ENCODE measurements at places on chromosomes 5 and 9.

GRCh38 chr9:38227061-38227540 lies 158.1 kb upstream of the SHB start:
- DNase-seq = peak; percentile 61

DNA sequence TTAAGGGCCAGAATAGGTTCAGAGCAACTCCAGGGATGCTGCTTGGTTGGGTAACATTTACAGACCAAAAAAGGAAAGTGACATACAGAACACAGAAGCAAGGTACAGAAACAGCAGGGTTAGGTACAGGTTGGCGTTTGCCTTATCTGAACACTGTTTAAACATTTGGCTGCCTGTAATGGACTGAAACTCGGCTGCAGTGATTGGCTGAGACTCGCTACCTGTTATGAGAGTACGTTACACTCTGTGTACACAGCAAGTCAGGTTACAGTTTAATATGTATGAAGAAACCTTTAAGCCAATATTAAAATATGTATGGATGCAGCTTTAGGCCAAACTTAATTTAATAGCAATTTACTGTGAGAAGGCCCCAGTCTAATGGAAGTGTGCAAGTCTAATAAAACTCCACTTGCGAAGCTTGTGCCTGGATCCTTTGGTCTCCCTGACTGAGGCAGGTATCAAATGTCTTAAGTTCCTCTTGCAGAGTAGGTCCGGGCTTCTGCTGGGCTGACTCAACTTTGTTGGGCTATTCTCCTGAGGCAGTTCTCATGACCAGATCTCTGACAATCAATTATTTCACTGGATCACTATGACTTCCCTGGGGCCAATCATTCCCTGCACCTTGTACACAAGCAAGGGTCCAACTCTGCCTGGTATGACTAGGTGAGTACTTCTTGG lies 204.9 kb downstream of the ZNF462 start:
- no peak for DNase-seq

DNA sequence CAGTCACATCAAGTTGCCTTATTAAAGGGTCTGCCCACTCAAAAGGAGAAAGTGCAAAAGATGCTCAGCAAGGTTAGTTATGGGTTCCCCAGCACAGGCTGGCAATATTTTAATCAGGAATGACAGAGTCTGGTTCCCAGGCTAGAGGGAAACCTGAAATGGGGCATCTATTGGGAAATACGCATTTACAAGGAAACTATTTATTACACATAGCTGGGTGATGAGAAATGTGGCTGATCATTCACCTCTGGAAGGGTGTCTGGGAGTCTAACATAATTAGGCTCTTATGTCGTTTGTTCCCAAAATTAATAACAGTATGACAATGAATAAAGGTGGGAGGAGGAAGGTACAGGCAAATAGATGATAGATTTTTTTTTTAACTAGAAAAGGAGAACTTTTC lies 314.7 kb downstream of the ENC1 start:
- no peak for DNase-seq

- no peak for DNase-seq
These were observed 17.3 kb upstream of the TNIP1 start for GRCh38 chr5:151097820-151098767.

- no peak for DNase-seq
These were observed 23.1 kb downstream of the ANP32B start for GRCh38 chr9:98006127-98006796.

- no peak for DNase-seq
These were observed 13.7 kb downstream of the MLLT3 start for GRCh38 chr9:20608582-20608981.

DNA sequence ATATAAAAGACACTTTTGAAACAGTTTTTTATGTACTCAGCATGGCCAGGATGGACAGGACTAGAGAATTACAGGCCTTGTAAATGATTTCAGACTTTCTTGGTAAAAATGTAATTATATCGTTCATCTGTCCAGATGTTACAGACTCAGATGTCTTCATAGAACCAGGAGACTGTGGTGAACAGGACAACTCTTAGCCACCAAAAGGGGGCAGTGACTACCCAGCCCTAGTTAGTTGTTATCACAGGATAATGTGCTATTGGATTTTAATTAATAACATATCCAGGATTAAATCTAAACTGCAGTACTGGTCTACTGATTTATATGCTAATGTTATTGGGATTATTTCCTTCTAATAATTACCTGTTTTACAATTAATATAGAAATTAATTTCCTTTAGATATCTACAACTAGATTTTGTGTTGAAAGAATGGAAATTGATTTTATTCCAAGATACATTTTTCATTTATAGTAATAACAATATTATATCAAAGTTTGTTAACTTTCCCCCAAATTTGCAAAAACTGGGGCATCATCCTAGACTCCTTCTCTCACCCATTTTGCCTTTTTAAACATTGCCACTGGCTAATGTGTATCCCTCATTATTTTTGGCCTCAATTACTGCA lies 99.4 kb downstream of the MTREX start:
- DNase-seq = peak; percentile 16

DNA sequence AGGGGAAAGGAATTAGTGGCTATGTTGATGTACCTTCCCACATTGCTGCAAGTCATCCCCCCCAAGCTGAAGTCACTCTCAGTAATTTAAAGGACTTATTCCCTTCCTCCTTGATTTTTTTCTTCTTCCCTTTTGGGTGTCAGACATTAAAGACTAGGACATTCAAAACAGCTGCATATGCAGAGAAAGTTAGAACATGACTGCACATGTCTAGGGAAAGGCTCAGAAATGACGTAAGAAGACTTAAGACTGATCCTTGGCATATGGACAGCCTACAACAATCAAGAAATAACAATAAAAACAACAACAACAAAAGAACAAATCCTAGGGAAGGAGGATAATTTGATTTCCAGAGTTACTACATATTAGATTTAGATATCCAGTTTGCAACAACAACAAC lies 997.5 kb downstream of the TLE4 start:
- no peak for DNase-seq

- no peak for DNase-seq
These were observed 2.2 kb downstream of the NR2F1 start for GRCh38 chr5:93585041-93585766.

DNA sequence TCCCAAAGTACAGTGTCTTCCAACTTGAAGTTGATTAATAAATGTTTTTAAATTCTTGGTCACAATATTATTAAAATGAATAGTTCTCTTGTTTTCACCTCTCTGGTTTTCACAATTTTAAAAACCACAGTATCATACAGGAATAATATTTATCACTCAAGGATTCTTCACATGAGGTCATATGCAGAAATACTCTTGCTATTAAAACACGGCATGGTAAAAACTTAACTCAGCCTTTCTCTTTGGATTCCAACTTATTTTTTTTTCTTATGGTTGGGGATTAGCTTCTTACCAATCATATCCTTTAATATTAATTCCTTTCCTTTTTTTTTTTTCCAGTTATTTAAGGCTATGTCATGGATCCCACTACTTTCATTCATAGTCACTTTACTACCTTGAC lies 289.4 kb downstream of the ADAMTS6 start:
- DNase-seq = no peak

GRCh38 chr5:140338908-140339307 lies 7.5 kb downstream of the HBEGF start:
- no peak for DNase-seq

- no peak for DNase-seq
These were observed 196.4 kb downstream of the TLE4 start for GRCh38 chr9:79768194-79768593.

GRCh38 chr9:4661611-4662010 lies 483 bp upstream of the PLPP6 start:
- DNase-seq = peak; percentile 37

GRCh38 chr9:37293664-37294524 lies 128.6 kb upstream of the GRHPR start:
- no peak for DNase-seq

- peak; percentile 76 for DNase-seq
These were observed 4.3 kb downstream of the LCP2 start for GRCh38 chr5:170293273-170293672.

- DNase-seq = no peak
These were observed 89.7 kb downstream of the HRH2 start for GRCh38 chr5:175747539-175748060.

- DNase-seq = no peak
These were observed 342.9 kb downstream of the SPOCK1 start for GRCh38 chr5:137156180-137156579.

DNA sequence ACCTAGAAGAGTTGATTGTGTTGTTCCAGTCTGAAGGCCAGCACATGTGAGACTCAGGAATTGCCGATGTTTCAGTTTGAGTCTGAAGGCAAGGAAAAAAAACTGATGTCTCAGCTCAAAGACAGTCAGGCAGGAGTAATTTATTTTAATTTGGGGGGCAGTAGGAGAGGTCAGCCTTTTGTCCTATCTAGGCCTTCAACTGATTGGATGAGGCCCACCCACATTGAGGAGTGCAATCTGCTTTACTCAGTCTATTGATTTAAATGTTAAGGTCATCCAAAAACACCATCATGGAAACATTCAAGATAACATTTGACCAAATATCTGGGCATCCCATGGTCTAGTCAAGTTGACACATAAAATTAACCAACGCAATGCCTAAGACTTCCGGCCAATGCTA lies 288.9 kb downstream of the CDK5RAP2 start:
- DNase-seq = no peak

DNA sequence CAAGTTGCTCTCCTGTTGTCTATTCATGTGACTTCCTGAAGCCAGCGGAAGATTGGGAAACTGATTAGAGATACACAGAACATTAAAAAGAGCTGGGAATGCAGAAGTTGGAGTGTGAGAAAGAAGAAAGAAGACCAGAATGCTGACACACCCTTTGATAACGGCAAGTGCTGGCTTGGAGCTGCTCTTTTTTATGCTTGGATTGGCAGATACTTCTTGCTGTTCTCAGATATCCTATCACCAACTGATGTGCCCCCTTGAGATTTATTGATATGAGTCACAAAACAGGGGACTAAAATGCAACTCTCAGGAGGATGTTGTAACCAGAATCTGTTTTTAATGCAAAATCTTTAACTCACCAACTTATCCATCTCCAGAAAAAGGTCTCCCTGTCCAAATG lies 56.0 kb upstream of the ASTN2 start:
- DNase-seq = no peak

DNA sequence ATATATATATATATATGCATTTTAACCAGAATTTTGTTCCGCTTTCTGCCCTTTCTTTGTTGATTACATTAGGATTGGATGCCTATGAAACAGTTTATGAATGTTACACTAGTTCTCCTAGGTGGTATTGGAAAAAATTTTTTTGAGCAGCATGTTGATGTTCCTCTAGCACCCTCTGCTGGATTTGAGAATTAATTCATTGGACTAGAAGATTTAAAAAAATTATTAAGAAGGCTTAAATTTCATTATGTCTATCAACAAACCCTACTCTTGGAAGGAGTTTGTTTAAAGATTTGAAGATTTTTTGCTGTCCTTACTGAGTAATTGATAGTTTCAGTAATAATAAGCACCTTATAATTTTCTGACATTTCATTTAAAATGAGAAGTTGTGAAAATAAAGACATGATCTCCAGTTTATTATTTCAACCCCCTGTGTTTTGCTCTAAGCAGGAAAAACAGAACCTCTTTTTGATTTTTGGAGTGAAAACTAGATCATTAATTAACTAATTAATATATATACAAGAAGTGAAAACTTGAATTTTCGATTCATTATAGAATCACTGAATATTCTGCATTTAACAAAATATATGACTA lies 89.6 kb downstream of the CCDC171 start:
- peak; percentile 10 for DNase-seq

DNA sequence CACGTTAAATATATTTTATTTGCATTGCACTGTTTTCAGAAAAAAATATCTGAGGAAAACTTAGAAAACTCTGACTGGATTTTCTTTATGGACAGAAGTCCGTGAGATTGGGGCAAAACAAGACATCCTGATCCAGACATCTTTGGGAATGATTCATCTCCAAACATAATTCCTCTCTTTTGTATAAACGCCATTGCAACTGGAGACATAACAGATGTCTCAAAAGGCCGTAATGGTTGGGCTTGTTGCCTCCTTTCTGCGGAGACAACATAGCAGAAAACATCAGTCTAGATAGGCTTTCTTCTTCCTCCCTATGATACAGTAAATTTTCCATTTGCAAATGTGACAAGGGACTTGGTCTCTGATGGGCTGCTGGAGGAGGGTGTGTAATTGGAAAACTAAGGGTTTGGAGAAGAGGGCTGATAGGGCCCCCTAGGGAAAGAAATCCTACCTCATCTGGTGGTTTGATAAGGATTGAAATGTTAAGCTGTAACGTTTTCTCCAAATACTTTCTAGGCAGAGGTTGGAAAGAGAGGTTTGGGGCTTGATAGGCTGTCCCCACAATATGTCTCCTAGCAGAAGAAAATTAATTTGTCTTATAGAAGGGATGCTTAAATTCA lies 631.5 kb upstream of the ST8SIA4 start:
- no peak for DNase-seq

- DNase-seq = no peak
These were observed 27.3 kb downstream of the SLC31A2 start for GRCh38 chr9:113178087-113178486.

- DNase-seq = no peak
These were observed 19.5 kb upstream of the ALDH1B1 start for GRCh38 chr9:38372762-38373619.

DNA sequence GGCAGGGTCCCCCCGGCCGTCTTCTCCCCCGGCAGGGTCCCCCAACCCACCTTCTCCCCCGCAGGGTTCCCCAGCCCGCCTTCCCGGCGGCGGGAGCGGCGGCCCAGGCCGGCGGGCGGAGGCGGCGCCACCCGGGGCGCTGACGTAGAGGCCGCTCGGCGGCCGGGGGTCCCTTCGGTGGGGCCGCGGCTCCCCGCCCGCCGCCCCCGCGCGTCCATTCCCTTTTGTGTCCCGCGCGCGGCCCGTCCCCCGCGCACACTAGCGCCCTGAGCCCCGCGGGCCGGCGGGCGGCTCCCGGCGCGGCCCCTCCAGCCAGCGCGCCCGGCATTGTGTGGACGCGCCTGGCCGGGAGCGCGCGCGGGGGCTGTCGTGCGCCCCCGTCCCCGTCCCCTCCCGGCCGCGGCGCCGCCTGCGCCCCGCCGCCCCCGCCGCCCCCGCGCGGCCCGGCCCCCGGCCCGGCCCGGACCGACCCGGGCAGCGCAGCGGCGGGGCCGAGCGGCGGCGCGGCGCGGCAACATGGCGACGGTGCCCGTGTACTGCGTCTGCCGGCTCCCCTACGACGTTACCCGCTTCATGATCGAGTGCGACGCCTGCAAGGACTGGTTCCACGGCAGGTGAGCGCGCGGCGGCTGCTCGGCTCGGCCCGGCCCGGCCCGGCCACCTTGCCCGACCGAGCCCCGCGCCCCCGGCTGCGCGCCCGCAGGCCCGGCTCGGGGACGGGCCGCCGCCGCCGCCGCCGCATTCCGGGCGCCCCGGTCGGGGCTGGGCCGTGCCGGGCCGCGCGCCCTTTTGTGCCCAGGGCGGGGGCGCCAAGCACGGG lies at the start of gene PHF2:
Gene PHF2 (plus strand): TSS at position 327 of the 820 bp plus-strand sequence. CDS start 190 bp downstream, at position 517.
- DNase-seq = peak; percentile 44

DNA sequence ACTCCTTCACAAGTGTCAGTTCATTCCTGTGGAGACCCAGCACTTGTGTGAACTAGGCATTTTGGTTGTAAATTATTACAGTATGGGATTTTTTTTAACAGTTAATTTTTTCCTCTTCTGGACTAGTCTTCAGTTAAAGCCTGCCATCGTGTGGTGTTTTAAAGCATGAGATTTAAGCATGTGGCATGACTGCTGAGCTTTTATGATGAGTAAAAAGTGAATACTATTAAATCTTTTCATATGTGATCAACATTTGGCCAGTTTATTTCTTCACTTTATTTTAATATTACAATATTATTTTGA lies 25.0 kb downstream of the LMNB1 start:
- peak; percentile 39 for DNase-seq
